ENCODE measurements at places on chromosomes 4 and X. TPM values are rescaled to one million over a fixed set of nuclear protein-coding genes. Genes with fewer than 3 reads are reported as not detected.

Gene PPP1R2C
- not detected for total RNA-seq

Gene CXorf65
- 82.3 TPM for total RNA-seq

Gene STS
- 0.47 TPM for total RNA-seq

Gene PAPSS1
- total RNA-seq = 5.6 TPM

Gene ARSH
- total RNA-seq = not detected

Gene SAGE1
- total RNA-seq = not detected

Gene HPGD
- 10.4 TPM for total RNA-seq

Gene NPNT
- total RNA-seq = not detected

Gene RTL5
- 1.1 TPM for total RNA-seq

Gene RS1
- total RNA-seq = not detected

Gene GLRA2
- total RNA-seq = not detected

Gene MAGED4B
- 2.1 TPM for total RNA-seq

Gene GATA1
- not detected for total RNA-seq

Gene SLC38A5
- 7.0 TPM for total RNA-seq

Gene CYLC1
- not detected for total RNA-seq

Gene TLR1
- 16.3 TPM for total RNA-seq

Gene MAGEE1
- total RNA-seq = 12.7 TPM

Gene CABS1
- not detected for total RNA-seq

Gene CXCL11
- not detected for total RNA-seq

Gene OSTC
- total RNA-seq = 21.8 TPM

Measured in CD4-positive, alpha-beta T cell (primary cell).